Stimulated activated CD8-positive, alpha-beta memory T cell treated with anti-CD3 and anti-CD28 coated beads, Interleukin-15, amount 100 ng/mL, for 4 hours (primary cell): ENCODE measurements at places on chromosomes 5 and 9.

DNA sequence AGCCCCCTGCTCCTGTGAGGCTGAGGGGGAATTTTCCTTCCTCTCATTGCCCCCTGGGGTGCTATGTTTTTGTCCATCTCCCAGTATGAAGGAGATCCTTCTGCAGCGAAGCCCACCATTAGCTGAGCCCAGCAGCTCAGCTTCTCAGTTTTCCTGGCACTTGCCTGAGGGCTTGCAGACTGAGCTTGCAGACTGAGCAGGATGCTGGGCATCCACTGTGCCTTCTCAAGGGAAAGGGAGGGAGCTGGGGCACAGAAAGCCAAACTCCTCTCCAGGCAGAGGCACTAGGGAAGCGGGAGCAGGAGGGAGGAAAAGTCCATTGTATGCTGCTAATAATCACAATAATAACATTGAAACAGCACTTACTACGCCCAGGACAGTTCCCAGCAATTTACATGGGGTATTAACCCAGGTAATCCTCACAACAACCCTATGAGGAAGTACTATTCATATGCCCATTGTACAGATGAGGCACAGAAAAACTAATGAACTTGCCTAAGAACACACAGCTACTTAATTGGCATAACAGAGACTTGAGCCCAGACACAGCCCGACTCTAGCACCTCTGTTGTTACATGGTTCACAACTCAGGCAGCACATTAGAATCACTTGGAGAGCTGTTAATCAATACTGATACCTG is 86.9 kb upstream of the SSBP2 start:
- no peak for DNase-seq

DNA sequence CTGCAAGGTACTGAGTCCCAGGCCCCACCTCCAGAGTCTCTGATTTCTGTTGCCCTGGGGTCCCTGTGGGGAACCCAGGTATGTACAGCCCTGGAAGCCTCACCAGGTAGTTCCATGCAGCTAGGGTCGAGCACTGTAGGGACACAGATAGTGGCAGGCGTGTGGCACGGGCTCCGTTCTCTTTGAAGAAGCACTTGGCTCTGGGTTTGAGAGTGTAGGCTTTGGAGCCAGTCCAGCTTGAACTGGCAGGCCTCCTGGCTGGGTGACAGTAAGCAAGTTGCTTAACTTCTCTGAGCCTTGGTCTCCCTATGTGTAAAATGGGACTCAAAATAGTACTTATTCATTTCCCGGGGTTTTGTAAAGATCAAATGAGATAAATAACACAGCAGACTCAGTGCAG is 5.6 kb downstream of the OLFM1 start:
- DNase-seq = no peak

DNA sequence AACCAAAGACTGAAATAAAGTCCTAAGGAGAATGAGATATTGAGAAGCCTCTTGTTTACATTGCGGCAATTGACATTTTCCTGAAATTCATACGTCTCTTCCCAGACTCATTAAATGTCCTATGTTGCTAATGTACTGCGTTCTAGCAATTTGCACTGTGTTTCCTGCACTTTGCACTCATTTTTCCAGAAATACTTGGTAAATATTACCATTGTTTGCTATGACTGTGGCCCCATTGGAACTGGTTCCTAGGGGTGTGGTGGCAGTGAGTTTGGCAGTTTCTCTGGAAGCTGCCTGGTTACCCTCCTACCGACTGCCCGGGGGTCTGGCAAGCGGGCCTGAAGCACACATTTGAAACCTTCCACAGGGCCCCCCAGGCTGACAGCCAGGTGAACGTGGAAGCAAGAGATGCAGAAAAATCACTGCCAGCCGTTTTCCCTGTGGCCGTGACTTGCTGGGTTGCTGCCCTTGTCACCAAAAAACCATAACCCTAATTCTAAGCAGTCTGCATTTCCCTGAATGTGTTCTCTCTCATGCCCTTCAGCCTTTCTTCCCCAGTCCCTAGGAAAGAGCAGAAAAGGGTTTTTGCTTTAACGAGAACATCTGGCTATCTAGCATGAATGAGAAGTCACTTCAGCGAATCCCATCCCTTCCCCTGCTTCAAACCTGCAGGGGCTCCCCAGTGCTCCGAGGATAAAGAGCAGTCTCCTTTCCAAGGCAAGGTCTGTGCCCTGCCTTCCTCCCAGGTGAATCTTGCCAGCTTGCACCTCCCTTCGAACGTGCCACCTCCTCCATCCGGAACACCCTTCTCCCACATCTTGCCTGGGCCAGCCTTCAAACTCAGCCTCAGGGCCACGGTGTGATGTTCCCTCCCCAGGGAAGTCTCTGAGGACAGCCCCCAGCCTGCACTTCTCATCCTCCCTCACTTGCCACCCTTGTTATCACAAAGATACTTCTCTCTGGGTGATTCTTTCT is 84.2 kb downstream of the AK8 start:
- no peak for DNase-seq

GRCh38 chr5:79560771-79561524 is 47.0 kb upstream of the HOMER1 start:
- DNase-seq = no peak

DNA sequence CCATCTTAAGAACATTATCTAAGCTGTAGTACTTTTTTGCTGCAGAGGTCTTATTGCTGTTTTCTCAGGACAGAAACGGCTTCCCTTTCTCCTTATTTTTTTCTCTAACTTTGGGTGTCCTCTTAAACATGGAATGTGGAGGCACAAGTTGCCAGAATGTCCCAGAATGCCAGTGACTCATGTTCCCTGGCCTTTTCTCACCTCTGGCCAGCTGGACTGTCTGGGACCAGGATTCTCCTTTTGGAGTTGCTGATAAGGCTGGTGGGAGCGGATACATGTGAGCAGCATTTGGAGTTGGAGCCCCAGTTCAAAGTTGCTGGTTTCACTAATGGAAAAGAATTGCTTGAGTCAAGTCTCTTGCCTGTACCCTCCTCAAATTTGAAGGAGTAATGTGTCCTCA is 112.8 kb downstream of the ARHGAP26 start:
- no peak for DNase-seq

- no peak for DNase-seq
Measured at GRCh38 chr5:178287091-178287790, 54.6 kb upstream of the PHYKPL start.

- no peak for DNase-seq
Measured at GRCh38 chr9:71003346-71003745, 118.1 kb downstream of the TRPM3 start.

GRCh38 chr5:87164409-87164808 is 103.3 kb upstream of the RASA1 start:
- no peak for DNase-seq

DNA sequence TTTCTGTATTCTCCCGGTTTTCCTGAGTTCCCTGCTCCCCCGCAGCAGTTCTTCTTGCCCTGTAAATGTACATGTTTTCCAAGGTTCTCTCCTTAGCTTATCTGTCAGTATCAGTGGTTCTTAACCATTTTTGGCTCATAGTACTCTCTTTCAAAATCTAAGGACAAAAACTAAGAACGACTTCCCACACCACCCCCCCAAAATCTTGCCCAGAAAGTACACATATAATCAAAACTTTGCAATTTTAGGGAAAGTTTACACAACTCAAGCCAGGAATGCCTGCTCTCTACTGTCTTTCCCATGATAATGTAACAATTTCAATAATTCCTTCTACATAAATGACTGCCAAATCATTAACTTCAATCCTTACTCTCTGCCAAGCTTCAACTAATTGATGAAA is 4.5 kb downstream of the DCAF12 start:
- no peak for DNase-seq

DNA sequence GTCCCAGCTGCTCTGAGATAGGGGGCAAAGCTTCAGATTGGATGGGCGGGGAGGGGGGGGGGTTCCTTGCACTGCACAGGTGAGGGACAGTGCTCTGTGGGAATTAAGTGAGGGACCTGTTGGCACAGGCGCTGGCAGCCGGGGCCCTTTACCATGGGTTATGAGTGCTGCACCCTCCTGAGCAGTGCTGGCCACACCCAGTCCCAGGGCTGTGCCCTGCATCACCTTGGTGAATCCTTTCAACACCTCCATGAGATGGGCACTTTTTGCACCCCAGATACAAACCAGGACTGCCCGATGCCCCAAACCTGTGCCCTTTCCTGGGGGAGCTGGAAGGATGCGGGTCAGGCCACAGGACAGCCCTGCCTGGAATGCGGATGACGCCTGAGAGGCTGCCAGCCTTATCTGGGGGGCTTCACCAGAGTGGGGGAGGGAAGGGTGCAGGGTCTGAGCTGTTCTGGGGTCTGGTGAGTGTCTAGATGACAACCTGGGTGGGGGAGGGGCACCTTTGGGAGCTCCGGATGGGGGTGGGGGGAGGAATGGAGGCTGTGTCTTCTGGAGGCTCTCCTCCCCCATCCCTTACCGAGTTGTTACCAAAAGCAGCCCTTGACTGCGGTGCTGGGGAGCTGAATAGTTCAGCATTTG is 5.2 kb downstream of the CRB2 start:
- no peak for DNase-seq

DNA sequence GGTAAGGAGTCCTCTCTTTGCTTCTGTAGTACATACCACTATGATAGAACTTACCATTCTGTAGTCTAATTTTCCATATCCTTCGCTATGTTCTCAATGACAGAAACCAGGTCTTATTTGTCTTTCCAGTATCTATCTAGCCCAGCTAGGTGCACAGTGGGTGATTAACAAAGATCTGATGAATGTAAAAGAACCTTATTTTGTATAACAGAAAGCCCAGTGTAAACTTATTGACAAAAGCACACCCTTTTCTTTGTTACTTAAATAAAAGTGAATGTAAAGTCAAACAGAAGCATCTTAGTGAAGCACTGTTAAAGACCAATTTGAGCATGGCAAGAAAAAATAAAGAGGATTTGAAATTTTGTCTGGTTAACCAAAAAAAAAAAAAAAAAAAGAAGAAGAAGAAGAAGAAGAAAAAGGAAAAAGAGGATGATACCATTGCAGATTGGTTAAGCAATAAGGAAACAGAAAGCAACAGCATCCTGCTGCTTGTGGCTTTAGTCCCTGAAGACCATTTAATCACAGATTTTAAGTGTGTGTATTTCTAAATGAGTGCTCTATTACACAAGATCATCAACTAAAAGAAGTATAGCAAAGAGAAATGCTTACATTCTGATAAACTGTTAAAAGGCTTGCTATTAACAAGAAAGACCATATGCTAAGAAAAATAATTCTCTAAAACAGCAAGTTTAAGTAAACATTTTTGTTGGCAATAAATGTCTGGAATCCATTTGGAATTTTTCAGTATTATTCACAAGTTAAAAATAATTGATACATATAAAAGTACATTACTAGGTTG is 21.2 kb downstream of the MEGF9 start:
- no peak for DNase-seq

DNA sequence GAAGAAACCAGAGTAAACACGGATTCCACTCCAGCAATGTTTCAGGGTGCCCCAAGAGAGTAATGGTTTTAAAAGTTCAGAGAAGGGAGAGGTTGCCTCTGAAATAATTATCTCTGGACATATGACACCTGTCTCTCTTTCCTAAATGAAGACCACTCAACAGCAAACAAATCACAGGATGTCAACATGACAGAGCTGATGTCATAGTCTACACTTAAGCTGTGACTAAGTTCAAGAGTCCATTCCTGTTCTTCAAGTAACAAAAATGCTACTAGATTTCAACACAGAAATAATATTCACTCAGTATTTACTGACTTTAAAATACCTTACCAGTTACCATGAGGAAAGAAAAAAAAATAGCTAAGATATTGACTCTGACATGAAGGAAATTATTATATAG is 44.7 kb upstream of the SLC30A5 start:
- no peak for DNase-seq

DNA sequence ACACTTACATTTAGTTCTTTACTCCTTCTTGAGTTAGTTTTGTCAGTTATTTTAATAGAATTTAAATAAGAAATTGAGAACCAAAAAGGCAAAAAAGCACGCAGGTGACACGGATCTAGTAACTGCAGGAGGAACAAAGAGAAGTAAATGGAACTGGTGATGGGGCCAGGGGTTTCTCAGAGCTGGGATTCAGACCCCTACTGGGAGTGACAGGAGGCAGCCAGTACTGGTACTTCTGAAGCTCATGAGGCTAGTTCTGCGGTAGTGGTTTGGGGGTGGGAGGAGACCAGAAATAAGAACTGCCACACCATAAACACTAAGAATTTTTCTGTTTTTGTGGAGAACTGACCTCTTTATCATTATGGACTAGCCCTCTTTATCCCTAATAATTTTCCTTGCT is 48.2 kb downstream of the OXCT1 start:
- no peak for DNase-seq

- no peak for DNase-seq
Measured at GRCh38 chr5:62030326-62030725, 275.7 kb upstream of the KIF2A start.

- DNase-seq = no peak
Measured at GRCh38 chr5:69374911-69375446, 5.4 kb downstream of the RAD17 start.

DNA sequence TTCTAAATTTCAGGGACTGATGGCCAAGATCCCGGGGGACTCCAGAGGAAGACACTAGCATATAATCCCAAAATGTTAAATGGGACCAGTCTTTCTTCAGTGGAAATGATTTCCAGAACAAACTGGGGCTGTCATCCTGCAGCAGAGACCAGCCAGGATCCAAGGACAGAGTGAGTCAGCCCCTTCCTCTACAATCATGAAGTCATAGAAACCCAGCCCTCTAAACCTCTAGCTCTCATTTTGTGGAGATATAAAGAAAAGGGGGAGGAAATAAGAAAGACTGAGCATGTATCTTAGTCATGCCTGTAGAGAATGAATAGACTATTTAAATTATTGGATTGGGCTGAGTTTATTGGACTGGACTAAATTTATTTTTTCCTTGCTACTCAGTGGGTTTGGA is 318.3 kb downstream of the AGTPBP1 start:
- no peak for DNase-seq

DNA sequence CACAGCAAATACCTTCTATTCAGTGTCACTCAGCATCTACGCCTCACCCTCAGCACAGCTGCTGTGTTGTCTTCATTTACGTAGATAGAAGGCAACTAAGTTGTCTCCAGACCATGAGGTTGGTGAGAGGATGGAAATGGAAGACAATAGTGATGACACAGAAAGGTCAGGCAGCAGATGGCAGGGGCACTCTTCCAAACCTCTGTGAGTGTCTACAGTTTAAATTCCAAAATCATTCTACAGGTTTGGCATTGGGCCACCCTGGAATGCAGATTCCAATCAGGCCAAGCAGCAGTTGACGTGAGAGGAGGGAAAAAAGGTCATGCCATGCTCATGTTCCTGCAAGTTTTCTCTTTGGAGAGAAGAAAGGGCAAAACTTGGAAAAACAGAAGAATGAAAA is 68.7 kb upstream of the ADAMTSL1 start:
- no peak for DNase-seq

GRCh38 chr9:89801341-89801740 is 196.5 kb downstream of the GADD45G start:
- DNase-seq = no peak

GRCh38 chr9:15374825-15375224 is 47.9 kb upstream of the SNAPC3 start:
- no peak for DNase-seq

DNA sequence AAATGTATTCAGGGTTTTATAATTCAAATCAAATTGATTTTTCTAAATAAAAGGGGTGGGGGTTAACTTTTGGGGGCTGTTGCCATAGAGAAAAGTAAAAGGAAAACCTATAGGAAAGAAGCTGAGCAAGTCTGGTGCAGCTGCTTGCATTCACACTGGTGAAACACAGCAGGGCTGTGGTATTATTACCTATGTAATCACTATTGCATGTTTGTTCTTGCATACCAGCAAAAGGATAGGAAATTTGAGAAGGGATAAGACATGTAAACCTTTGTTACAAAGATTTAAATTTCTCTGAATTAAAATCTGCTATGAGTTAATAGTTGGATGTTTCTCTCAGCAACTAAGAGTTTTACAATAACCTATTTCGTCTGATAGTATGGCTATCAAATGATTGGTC is 346.7 kb downstream of the EFNA5 start:
- DNase-seq = no peak

- DNase-seq = no peak
Measured at GRCh38 chr9:70873506-70873905, 247.9 kb downstream of the TRPM3 start.
